ENCODE measurements at places on chromosomes 16 and 17.

- H3K36me3 ChIP-seq: no peaks in the 10 kb centered on the region
- DNase-seq: no peak
- H3K4me3 ChIP-seq: no peak overlapping the region
These were observed 33.1 kb downstream of the HS3ST2 start for GRCh38 chr16:22847100-22847499.

GRCh38 chr16:85201574-85201973, 89.3 kb upstream of the CIBAR2 start:
- H3K27me3 ChIP-seq: no peaks in the 10 kb centered on the region
- no peak overlapping the region for H3K4me3 ChIP-seq
- DNase-seq: no peak
- H3K36me3 ChIP-seq: no peaks in the 10 kb centered on the region
- no peaks in the 10 kb centered on the region for H3K4me1 ChIP-seq
- no peak overlapping the region for H3K27ac ChIP-seq

DNA sequence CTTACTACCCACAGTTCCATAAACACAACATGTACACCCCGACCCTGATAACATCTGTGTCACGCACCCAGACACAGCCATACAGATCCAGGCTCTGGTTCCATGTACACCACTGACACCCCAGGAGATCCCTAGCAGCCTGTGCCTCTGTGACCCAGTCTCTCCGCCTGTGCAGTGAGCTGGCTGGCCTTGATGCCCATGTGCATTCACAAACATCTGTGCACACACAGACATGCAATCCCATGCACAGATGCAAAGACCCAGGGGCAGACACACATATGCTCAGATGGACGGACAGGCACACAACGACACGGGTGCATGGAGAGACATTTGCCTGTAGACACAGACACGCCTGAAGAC, 4.1 kb downstream of the CCDC102A start:
- no peaks in the 10 kb centered on the region for H3K27me3 ChIP-seq
- H3K4me3 ChIP-seq: no peak overlapping the region
- H3K27ac ChIP-seq: no peak overlapping the region
- no peaks in the 10 kb centered on the region for H3K36me3 ChIP-seq
- DNase-seq: no peak

DNA sequence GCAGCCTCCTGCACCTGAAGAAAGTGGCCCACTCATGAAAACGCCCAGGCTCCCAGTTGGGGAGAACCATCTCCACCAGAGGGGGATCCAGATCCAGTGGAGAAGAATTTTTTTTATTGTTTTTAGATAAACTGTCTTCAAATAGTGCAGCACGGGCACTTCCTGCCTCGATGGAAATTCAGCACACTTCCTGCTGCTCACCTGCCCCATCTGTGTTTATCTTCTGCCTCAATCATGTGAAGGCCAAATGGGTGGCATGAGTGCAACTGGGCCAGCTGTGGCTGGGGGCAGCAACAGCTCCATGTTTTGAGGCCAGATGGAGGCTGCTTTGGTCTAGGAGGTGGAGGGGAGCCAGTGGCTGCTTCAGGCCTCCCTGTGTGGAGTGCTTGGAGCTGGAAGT, 75.9 kb upstream of the WSB1 start:
- H3K27me3 ChIP-seq: no peaks in the 10 kb centered on the region
- H3K36me3 ChIP-seq: no peaks in the 10 kb centered on the region
- no peak overlapping the region for H3K4me3 ChIP-seq

DNA sequence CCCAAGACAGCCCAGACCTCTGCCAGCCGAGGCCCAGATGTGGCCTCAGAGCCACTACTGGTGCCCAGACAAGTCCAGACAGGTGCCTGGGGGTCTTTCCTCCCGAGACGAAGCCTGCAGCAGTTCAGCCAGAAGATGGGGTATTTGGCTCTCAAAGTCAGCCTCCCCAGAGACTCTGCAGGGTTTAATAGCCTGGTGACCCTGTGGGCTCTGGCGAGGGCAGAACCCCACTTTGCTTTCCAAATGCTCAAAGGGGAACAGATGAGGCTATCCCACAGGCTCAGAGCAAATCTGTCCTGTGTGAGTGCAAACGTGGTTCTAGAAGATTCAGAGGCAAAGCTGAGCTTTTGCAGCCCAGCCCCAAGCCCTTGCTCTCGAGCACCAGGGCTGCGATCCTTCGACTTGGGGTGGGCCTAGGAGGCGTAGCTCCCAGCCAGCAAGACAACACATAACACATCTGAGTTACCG, 236.0 kb downstream of the MRTFB start:
- no peak overlapping the region for H3K27ac ChIP-seq
- H3K27me3 ChIP-seq: peaks cover 19% of the 10 kb centered on the region
- no peaks in the 10 kb centered on the region for H3K36me3 ChIP-seq
- no peak for DNase-seq
- H3K4me1 ChIP-seq: peaks cover 53% of the 10 kb centered on the region
- H3K4me3 ChIP-seq: no peak overlapping the region

GRCh38 chr16:11402745-11403533, 57.7 kb downstream of the RMI2 start:
- H3K27me3 ChIP-seq: peaks cover 11% of the 10 kb centered on the region
- no peaks in the 10 kb centered on the region for H3K36me3 ChIP-seq
- no peaks in the 10 kb centered on the region for H3K4me1 ChIP-seq
- no peak overlapping the region for H3K4me3 ChIP-seq
- no peak overlapping the region for H3K27ac ChIP-seq
- DNase-seq: no peak

- no peak overlapping the region for H3K27ac ChIP-seq
- H3K27me3 ChIP-seq: peaks cover 12% of the 10 kb centered on the region
- no peak for DNase-seq
- no peaks in the 10 kb centered on the region for H3K4me1 ChIP-seq
- H3K36me3 ChIP-seq: no peaks in the 10 kb centered on the region
- H3K4me3 ChIP-seq: no peak overlapping the region
These were observed 78.7 kb downstream of the GOSR1 start for GRCh38 chr17:30555942-30556341.

DNA sequence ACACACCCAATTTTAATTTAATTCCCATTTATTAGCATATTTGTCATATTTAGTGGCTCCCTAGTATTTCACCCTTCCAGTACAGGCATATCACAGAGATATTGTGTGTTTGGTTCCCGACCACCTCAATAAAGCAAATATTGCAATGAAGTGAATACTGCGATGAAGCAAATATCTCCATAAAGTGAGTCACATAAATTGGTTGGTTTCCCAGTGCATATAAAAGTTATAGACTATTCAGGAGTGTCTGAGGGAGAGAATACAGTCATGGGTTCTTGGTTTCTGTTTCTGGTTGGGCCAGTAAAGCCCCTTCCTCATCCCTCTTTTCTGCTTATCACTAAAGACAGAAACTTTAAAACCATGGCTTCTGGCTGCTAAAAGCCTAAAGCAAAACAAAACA, 295.4 kb upstream of the AXIN2 start:
- no peaks in the 10 kb centered on the region for H3K36me3 ChIP-seq
- DNase-seq: no peak
- no peak overlapping the region for H3K4me3 ChIP-seq
- H3K4me1 ChIP-seq: no peaks in the 10 kb centered on the region

GRCh38 chr17:17342242-17342945, 39.2 kb downstream of the NT5M start:
- peaks cover 3% of the 10 kb centered on the region for H3K36me3 ChIP-seq
- H3K4me1 ChIP-seq: no peaks in the 10 kb centered on the region
- H3K4me3 ChIP-seq: no peak overlapping the region
- no peak for DNase-seq
- no peak overlapping the region for H3K27ac ChIP-seq

DNA sequence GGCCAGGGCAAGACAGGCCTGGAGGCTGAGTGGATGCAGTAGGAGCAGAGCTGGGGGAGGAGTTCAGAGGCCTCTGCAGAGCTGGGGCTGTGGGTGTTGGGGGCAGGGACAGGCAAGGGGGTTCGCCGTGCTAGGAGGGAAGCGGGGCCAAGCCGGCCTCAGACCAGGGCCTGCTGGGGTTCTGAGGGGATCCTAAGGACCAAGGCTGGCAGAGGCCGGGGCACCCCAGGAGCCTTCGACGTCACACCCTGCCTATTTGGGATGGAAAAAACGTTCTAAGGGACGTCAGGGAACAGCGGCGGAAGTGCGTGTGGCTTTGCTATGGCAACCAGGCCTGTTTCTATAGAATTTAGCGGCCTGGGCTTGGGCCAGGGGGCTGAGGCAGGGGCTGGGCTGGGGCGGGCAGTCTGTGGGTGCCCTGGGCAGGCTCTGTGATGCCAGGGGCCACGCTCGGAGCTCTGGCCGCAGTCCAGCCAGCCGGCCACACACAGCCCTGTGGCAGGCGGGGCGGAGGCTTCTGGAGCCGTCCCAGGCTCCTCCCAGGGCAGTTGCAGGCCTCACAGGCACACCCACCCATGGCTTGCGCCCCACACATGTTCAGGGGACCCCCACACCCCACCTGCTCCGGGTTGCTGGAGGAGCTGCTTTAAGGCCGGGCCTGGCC, 3.7 kb downstream of the TRAF7 start:
- H3K36me3 ChIP-seq: peaks cover 4% of the 10 kb centered on the region
- no peak overlapping the region for H3K4me3 ChIP-seq
- no peaks in the 10 kb centered on the region for H3K27me3 ChIP-seq
- H3K4me1 ChIP-seq: peaks cover 4% of the 10 kb centered on the region
- H3K27ac ChIP-seq: no peak overlapping the region

DNA sequence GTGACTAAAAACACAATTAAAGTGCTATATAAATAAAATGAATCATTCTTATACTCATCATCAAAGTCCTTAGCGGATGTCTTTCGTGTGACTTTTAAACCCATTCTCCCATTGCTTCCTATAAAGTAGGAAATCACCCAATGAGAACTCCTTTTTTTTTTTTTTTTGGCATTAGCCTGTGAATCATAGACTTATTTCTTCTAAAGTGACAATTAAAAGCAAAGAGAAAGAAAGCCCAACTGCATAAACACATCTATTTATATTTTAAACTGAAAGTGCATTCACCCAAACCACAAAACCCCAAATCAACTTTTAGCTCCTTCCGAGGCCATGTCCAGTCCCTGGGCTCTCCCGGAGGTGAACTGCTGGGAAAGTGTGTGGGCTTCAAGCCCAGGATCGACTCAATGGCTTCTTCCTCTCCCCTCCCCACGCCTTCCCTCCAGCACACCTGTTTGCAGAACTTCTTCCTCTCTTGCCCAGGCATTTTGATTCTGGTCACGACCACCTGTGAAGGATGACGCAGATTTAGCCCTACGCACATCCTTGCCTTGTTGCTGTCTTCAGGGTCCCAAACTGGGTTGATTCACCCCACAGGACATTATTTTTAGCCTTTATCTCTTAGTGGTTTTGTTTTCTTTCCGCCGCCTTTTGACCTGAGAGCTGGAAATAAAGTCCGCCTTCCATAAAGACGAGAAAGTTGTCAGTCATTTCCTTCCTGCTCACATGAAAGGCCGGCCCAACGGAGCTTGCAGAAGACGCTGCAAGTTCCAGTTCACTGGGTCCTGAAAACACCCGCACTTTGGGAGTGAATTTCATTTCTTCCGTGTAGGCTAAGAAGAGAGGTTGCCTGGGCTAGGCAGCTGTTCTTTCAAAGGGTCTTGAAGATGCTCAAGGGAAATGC, 166.8 kb downstream of the MAP2K6 start:
- H3K4me1 ChIP-seq: peaks cover 7% of the 10 kb centered on the region
- H3K36me3 ChIP-seq: no peaks in the 10 kb centered on the region
- no peak for DNase-seq
- no peak overlapping the region for H3K27ac ChIP-seq
- H3K4me3 ChIP-seq: peak overlapping the region; percentile 79
- H3K27me3 ChIP-seq: no peaks in the 10 kb centered on the region

- H3K36me3 ChIP-seq: no peaks in the 10 kb centered on the region
- H3K4me3 ChIP-seq: no peak overlapping the region
- DNase-seq: no peak
- H3K27me3 ChIP-seq: no peaks in the 10 kb centered on the region
- H3K27ac ChIP-seq: no peak overlapping the region
These were observed 8.8 kb downstream of the SEC14L5 start for GRCh38 chr16:4966736-4967453.

- H3K27me3 ChIP-seq: peaks cover 64% of the 10 kb centered on the region
- H3K4me3 ChIP-seq: no peak overlapping the region
- H3K27ac ChIP-seq: no peak overlapping the region
- H3K4me1 ChIP-seq: no peaks in the 10 kb centered on the region
- DNase-seq: no peak
These were observed 9.2 kb downstream of the SEZ6 start for GRCh38 chr17:28996554-28997096.

Data from T-cell (primary cell).